Fibroblast of pulmonary artery (primary cell): ENCODE measurements at places on chromosomes 1 and 21.

DNA sequence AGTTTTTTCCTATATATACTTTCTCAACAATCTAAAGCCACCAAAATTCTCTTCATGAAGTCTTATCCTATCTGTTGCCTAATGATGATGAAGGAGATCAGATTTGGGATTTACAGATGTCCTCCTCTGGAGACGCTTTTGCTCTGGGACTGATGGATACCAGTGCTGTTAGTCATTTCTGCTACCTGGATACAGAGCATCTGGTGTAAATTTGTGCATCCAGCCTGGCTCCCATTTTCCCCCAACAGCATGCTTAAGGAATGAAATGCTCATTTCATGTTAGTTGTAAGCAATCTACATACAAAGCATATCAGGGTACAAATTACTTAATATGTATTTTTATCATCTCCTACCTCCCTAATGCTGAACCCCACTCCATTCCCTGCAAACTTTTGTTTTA lies 57.7 kb downstream of the HNRNPR start:
- no peak for DNase-seq

DNA sequence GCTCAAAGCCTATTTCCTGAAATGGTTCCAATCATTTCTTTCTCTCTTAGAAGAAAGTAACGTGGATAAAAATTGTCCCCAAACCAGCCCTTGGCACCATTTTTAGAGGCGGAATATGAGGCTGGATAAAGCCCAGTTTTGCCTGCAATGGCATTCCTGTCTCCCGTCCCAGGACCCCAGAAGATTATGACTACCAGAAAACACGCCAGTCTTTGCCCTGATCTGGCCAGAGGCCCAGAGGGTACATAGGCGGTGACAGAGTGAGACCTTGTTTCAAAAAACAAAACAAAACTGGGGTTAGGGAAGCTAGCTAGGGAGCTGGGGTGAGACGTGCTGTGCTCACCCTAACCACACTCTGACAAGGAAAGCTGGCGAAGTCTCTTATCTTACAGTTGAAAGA lies at the start of gene AADACL4:
TSS of gene AADACL4 (plus strand) at position 301 of the 400 bp plus-strand sequence. CDS start 462 bp downstream, outside the sequence.
- DNase-seq, result no peak

- no peak for DNase-seq
Observed at GRCh38 chr1:181086091-181086490, 2.4 kb upstream of the IER5 start.

GRCh38 chr21:32333953-32334673 lies 35.5 kb downstream of the MRAP start:
- no peak for DNase-seq

- no peak for DNase-seq
Observed at GRCh38 chr21:40797891-40798290, 49.1 kb downstream of the DSCAM start.

GRCh38 chr1:107545056-107545577 lies 404.3 kb downstream of the NTNG1 start:
- no peak for DNase-seq

- no peak for DNase-seq
Observed at GRCh38 chr21:44687671-44688070, 5.7 kb upstream of the KRTAP12-1 start.

DNA sequence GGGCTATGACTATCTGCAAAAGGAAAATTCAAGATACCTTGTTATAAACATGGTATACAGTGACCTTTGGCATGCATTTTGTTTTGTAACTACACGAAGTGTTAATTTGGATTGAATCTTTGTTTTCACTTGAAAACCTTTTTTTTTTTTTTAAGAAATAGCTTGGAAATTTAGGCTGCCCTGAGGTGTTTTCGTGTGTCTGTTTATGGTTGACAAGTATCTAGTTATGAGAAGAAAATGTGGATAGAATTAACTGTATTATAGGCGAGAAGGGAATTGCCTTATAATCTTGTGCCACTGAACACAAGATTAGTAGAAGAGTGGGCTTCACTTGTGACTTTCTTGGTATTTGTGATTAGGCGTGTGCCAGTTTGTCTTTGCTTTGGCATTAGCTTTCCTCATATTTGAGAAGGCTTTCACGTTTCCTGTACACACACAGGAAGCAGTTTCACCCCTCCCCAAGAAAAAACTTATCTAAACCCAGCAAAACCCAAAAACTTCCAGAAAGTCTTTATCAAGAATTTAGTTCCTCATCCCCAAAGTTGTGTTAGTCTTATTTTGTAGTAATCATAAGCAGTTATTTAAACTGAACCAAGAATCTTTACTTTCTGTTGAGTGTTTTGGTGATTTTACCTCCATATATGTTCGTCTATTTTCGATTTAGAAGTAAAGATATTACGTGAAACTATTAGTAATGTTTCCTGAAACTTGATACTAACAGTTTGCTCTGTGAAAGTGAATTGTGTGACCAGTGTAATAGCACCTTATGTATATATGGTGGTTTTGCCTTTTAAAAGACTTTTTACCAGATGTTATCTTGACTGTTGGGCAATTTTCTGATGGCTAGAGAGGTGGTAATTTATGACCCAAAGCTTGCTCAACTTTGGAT lies 3.8 kb downstream of the DYRK1A start:
- DNase-seq, result peak; percentile 79
